Activated CD4-positive, CD25-positive, alpha-beta regulatory T cell treated with anti-CD3 and anti-CD28 coated beads, Interleukin-2, amount 50 U/mL, for 24 hours (primary cell): ENCODE measurements at places on chromosomes 7 and 10.

- no peak for ATAC-seq
Measured at GRCh38 chr10:77110757-77111156, 526.9 kb downstream of the KCNMA1 start.

DNA sequence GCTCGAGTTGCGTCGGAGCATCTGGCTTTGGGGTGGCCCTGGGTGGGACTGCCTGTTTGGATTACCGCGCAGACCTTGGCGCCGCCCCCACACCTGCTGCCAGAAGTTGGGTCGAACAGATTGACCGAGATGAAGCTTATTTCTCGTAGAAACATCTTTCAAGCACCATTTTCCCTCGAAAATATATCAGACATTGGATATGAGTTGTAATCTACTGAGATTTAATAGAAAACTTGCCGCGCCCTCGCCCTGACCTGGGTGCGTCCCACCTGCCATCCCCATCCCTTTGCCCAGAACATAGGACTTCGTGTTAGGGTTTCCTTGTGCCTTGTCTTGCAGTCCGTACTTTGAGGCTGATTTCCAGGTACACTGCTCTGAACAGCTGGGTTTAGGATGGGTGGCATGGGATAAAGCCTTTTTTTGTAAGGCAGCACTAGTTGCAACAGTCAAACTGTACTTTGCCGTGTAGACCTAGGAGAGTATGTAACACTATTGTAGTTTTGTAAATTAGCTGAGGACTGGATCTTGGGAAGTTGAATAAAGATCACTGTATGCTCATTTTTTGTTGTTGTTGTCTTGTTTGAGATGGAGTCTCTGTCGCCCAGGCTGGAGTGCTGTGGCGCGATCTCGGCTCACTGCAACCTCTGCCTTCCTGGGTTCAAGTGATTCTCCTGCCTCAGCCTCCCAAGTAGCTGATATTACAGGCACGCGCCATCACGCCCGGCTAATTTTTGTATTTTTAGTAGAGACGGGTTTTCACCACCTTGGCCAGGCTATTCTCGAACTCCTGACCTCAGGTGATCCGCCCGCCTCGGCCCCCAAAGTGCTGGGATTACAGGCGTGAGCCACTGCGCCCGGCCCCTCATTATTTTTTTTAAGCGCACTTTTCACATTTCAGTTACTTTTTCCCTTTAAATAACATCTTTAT, 978 bp downstream of the OGDH start:
- ATAC-seq: no peak

GRCh38 chr10:67926951-67927350, 42.5 kb downstream of the SIRT1 start:
- ATAC-seq: no peak

- no peak for ATAC-seq
Measured at GRCh38 chr7:157434231-157434630, 97.4 kb downstream of the DNAJB6 start.

DNA sequence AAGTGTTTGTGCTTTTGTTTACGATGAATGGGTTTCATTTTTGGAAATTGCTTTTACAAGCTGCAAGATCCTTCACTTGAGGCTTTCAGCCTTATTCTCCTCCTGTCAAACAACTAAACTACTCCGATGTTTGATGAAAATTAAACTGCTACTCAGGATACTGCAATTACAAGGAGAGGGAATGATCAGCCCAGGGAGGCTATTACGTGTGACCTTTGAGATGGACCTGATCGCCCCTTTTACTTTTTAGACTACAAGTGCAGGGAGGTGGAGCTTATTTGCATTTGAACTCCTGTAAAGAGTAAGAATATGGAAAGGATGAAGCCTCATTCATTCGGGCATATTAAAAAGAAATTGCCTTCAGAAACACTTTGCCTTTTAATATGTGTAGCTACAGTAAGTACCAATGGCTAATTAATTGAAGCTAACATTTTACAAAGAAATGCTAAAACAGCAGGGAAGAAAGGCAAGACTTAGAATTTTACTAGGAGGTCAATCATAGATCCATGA, 219.1 kb downstream of the PHTF2 start:
- ATAC-seq: no peak

GRCh38 chr7:4661871-4662270, 20.2 kb upstream of the FOXK1 start:
- ATAC-seq: no peak

GRCh38 chr7:94313926-94314325, 80.8 kb upstream of the COL1A2 start:
- ATAC-seq: no peak

DNA sequence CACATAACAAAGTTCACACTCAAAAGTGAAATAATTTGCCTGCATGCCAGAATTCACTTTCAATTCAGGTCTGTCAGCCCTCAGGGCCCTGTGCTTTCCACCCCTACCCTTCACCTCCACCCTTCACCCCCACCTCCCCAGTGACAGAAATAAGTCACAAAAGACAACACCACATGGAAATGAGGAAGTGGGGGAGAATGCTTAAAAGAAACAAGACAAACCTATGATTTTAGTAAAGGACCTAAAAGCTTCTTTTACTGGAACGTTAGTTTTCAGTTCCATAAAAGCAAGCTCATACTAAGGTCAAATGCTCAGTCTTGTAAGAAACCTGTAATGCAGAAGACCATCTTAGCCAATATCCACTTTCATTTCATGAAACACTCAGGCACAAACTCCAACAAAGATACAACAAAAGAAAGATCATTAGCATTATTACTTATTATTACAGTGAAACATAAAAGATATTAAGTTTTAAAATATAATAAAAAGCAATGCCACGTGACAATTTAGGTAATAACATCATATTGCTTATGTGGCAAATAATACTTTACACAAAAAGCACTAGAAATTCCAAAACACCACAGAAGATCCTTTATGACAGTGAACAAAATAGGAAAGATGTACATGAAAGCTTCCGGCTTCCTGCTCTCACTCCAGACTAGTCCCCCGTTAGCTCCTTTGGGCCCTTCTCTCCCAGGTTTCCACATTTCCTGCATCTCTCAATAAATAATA, 112.1 kb downstream of the LMBR1 start:
- no peak for ATAC-seq

DNA sequence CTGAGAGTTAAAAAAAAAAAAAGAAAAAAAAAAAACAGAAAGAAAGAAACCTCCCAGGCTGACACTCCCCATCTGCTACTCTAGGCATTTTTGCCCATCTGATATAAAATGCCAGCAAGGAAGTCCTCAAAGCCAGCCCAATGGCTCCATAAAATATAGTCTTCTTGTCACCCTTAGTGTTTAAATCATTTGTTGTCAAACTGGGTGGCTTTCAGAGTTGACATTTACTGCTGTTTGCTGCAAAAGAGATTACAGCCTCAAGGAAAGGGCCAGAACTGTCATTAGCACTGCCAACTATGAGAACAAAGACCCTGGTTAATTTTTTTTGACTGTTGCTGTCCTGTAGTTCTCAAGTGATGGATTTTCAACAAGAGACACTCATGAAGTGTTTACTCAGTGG, 86.5 kb downstream of the TRIL start:
- no peak for ATAC-seq

- ATAC-seq: no peak
Measured at GRCh38 chr10:73646598-73647041, 5.3 kb upstream of the MYOZ1 start.

GRCh38 chr10:55233090-55233489, 432.1 kb upstream of the PCDH15 start:
- ATAC-seq: no peak

GRCh38 chr7:155795401-155795800, 16.9 kb downstream of the SHH start:
- no peak for ATAC-seq

- ATAC-seq: no peak
Measured at GRCh38 chr7:38306171-38306570, 32.7 kb upstream of the TARP start.

- no peak for ATAC-seq
Measured at GRCh38 chr7:134481167-134481566, 22.3 kb upstream of the AKR1B1 start.

GRCh38 chr7:17289074-17289645, 9.3 kb upstream of the AHR start:
- no peak for ATAC-seq

GRCh38 chr7:45716380-45717203, 142.4 kb downstream of the ADCY1 start:
- no peak for ATAC-seq

GRCh38 chr7:36763132-36763816, 39.0 kb upstream of the AOAH start:
- no peak for ATAC-seq

- ATAC-seq: no peak
Measured at GRCh38 chr10:31508882-31509281, 189.9 kb downstream of the ZEB1 start.

GRCh38 chr7:74025146-74025545, 2.8 kb upstream of the ELN start:
- ATAC-seq: no peak

GRCh38 chr7:48158404-48158803, 12.9 kb upstream of the ABCA13 start:
- no peak for ATAC-seq

GRCh38 chr10:71981876-71982230, 17.7 kb downstream of the CHST3 start:
- no peak for ATAC-seq

GRCh38 chr10:110918643-110919348, at the start of gene BBIP1:
TSS of gene BBIP1 (minus strand) at chr10:110919180. CDS start at chr10:110918157, 1,023 bp downstream.
- peak; percentile 97 for ATAC-seq

- no peak for ATAC-seq
Measured at GRCh38 chr10:33293531-33294170, 40.8 kb downstream of the NRP1 start.

DNA sequence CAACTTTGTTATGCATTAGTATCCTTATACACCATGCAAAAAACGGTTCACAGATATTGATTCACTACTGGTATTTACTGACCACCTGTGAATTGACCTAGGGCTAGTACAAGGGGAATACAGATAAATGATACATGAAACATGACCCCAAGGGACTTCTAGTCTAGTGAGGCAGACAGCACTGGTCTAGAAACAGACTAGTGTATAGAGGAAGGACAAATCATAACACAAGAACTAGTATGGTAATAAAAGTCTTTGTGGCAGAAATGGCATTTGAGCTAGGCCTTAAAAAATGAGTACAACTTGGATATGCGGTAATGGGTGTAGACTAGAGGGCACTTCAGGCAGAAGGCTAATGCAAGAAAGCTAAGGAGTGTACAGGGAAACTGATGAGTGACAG, 86.6 kb downstream of the SLC25A13 start:
- ATAC-seq: no peak

DNA sequence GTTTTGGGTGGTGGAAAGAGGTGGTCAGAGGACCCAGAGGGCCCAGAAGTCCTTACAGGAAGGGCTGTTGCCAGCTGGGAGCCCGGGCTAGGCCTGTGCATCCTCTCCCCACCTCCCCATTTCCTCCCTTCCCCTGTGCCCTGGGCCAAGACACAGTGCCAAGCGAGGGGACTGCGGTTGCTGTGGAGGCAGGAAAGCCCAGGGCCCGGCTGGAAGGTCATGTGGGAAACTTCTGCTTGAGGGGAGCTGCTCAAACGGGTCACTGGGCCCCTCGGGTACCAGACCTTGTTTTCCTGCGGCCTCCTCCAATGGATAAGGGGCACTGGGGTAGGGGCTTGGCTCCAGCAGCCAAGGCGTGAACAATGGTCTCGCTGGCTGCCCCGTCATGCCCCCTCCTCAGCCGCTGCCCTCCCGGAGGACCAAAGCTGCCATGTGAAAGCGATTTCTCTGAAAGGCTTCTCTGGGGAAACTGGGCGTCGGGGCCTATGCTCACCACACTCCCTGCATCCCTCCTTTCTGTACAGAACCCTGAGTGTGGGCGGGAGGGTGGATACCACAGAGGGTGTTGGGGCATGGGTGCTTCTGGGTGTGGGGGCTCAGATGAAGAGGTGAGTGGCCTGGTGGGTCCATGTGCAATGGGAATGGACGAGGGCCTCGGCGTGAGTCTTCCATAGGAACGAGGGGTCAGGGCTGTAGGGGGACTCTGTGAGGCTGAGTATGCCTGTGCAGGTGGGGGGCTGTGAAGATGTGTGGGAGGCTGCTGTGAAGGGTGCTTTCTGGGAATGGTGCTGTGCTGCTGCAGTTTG, 135.3 kb downstream of the PTPN20 start:
- no peak for ATAC-seq

- no peak for ATAC-seq
Measured at GRCh38 chr10:77458986-77459590, 178.5 kb downstream of the KCNMA1 start.

- ATAC-seq: peak; percentile 27
Measured at GRCh38 chr10:84214612-84215235, 10.6 kb downstream of the LRIT2 start.

DNA sequence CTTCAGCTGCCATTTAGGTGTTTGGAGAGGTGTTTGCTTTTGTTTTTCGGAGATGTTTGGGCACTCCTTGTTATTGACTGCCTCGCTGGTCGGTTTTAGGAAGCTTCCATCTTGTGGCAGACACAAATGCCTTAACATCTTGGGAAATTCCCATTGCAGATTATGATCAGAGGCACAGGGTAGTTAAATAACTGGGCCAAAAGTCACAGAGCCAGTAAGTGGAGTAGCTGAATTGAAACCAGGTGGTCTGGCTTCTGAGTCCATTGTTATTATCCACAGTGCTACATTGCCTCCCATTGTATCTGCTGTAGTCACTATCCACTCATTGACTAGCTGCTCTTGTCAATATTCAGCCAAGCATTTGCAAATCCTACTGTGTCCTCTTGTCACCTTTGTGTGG, 138.2 kb upstream of the PLPP4 start:
- ATAC-seq: no peak

GRCh38 chr10:110304394-110304779, 333 bp downstream of the SMNDC1 start:
- peak; percentile 55 for ATAC-seq

DNA sequence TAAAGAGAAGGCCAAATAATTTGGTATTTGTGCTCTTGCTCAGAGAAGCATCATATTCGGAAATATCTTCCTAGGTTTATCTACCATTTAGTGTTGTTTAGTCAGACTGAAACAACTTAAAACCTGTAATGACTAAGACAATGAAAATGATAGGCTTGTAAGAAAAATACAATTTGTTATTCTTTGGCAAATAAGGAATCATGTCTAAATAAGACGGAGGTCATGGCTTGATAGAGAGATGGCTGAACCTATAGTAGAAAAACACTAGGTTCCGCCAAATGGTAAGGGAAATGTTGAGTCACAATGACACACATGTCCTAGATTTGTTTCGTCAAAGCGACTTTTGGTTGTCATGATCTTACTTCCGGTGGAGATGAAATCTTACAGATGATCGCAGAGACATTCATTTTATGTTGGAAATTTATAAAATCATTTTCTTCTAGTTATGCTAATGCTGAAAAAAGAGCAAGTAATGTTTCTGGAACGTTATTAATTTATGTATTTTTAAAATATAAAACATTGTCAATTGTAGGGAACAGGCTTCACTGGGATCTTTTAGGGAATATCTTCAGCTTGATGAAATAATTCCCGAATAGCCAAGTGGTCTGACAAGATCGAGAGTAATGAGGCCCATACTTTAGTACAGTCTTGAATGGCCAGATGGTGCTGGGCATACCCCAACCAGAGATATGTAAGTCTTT, 1.0 kb downstream of the SRGN start:
- peak; percentile 20 for ATAC-seq

DNA sequence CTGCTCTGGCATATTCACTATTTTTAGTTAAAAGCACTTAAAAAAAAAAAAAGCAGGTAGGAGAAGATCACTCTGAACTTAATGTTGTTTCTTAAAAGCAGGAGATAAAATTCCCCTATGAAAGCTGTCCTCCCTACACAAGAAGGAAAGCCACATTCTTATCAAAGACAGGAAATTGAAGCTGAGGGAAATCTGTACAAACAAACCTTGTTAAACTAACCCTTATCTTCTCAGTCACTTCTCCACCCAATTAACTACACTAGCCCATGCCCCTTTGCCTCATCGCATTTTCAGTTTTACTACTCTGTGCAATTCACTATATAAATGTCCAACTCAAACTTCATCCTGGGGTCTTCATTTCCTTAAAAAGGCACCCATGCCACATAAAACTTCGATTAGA, 2.7 kb upstream of the CDCA7L start:
- no peak for ATAC-seq
